SK-N-SH treated with all-trans-retinoic acid at 6 μM for 48 hours (cell line): ENCODE measurements at places on chromosomes 6 and 20.

DNA sequence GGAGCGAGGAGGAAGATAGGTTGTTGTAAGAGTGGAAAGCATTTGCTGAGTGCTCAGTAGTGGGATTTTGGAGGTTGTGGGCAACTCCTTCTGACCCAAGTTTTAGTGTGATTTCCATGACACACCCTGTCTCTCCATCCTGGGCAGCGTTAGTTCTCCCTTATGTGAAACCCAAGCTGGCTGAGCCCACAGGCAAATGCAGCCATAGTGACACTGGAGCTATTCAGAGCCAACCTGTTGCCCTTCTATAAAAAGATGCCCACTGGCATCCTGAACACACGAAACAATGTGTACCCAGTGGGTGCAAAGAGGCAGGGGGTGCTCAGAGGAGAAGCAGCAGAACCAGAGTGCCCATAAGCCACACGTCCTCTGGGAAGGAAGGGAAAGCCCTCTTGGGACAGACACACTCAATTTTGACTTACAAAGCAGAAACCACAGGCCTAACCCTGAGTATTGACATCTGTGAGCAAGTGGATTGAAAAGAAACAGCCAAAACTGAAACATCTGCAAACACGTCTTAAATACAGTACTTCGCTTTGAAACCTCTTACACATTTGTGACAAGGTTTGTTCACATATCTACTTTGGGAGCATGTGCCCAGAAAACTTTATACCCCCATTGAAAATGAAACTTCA is 54.6 kb downstream of the BPIFB1 start:
- no peak for ATAC-seq

DNA sequence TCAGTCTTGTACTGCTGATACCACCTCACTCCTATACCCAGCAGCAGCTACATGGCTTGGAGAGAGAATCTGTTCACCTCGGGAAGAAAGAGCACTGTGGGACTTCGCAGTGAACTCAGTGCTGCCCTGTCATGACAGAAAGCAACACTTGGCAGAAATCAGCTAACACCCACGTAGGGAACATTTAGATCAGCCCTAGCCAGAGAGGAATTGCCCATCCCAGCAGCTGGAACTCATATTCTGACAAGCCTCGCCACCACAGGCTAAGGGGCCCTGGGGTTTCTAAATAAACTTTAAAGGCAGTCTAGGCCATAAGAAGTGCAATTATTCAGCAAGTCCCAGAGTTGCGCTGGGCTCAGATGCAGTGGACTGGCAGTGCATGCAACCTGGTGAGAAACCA is 1266.8 kb downstream of the GRIK2 start:
- no peak for ATAC-seq

- no peak for ATAC-seq
These were observed 106.4 kb downstream of the QKI start for GRCh38 chr6:163520956-163521355.

GRCh38 chr20:23189854-23190253 is 103.7 kb upstream of the CD93 start:
- ATAC-seq: no peak

GRCh38 chr6:148497257-148497656 is 154.6 kb downstream of the SASH1 start:
- peak; percentile 72 for ATAC-seq

DNA sequence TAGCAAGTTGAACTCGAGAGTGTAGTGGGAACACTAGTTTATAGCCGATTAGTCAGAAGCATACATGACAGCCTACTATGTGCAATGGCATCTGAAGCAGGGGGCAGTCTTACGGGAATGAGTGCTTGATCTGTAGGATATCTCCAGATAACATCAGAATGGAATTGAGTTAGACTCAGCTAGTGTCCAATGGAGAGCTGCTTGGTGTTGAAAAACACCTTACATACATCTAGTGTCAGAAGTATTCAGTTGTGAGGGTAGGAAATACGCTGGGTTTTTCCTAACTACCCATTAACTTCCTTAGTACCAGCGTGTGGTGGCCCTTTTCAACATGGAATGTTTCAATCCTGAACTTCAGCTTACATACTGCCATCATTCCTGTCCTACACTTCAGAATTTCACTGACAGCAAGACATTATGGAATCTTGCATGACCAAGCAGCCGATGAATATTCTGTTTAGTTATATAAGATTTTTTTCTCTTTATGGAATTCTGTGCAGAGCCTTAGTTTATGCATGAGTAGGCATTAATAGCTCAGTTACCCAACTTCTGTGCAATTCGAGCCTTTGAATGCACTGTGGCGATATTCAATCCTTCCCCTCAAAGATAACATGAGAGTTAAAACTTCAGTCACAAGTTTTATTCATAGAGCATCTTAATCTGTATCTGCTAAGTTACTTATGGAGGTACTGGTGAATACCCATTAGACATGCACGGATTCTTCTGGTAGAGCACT is 218.6 kb upstream of the MOCS1 start:
- no peak for ATAC-seq

- ATAC-seq: no peak
These were observed 47.0 kb upstream of the NT5E start for GRCh38 chr6:85402922-85403321.

- ATAC-seq: no peak
These were observed 1.6 kb upstream of the FAM110A start for GRCh38 chr20:831956-832355.

DNA sequence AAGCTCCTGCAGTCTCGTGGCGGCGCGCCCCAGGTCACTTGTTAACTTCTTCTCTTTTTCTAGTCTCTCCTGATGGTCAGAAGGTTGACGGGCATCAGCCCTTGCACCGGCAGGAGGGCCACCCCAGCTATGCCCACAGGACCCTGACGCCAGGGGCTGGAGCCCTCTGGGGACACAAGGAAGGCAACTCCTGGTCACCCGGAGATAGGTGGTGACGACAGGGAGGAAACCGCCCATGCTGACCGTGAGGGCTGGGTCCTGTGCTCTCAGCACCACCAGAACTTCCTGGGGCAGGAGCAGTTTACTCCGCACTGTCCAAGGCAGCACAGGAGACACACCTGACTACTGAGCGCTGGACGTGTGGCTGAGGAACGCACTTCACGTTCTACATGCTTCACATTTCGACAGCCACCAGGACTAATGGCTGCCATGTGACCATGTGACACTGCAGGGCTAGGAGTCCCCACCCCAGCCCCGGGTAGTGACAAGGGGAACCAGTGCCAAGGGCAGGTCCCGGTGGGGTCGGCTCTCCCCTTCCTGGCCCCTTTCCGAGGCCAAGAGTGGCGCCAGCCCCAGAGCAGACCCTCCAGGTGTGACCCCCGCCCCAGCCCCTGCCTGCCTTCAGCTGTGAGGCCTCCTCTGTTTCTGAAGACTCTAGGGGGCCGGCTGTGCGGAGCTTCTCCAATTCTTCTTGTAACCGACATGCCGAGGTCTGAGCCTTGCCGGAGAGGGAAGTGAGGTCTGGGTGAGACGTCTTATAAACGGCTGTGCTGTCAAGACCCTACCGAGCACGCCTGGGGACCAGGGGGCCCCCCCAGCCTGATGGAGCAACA is 45.2 kb downstream of the DSTN start:
- no peak for ATAC-seq
